ENCODE measurements at places on chromosomes 5 and 9.

DNA sequence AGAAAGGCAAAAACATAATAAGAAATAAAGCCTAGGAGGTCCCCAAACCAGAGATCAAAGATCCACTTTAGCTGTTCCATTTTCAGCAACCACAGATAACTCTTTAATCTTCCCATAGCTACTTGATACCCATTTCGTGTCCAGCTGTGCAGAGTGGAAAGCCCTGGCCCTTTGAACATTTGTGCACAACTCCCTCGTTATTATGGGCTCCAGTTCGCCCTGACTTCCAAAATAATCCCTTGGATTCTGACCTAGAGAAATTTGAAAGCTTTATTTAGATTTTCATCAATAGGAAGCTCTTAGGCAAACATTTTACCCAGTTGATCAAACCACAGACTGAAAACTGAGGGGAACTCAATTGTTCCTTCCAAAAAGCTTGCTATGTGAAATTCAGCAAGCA lies 4.8 kb downstream of the MYOT start:
- no peak for DNase-seq

GRCh38 chr9:15867334-15867733 lies 314.5 kb downstream of the CCDC171 start:
- DNase-seq, result no peak

DNA sequence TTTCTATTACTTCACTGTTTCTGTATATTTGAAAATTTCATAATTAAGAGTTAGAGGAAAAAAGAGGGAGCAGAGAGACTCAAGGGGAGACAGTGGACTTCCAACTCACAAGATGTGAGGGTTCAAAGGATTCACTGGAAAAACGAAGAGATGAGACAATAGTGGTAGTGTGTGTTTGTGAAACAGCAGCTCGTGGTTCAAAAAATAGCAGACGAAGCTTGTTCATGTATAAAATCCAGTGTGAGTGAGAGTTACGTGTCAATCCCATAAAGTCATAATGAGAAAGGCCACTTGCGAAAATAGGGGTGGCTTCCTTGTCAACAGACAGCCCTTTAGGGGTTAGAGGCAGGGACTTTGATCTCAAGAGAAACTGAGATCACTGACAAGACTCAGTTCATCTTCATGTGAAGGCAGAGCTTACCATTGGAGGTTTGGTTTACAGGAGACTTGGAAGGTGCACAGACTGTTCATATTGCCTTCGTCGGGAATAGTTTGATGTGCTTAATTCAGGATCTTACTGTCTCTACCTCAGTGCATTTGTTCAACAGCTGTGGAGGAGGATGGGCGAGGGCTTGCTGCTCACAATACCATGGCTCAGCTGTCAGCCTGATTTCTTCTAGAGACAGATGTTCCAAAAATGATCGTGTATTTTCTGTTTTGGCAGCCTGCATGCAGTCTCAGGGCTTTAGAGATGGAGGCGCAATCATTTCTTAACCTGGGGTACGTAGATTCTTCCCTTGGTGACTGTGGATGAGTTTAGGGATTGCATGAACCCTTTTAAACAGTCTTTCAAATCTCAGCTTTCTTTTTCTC lies 105.7 kb upstream of the KLF9 start:
- no peak for DNase-seq

GRCh38 chr5:171309276-171310211 lies 496 bp downstream of the TLX3 start:
- no peak for DNase-seq

- DNase-seq, result no peak
These were observed 456.5 kb upstream of the ZNF608 start for GRCh38 chr5:125202871-125203438.

GRCh38 chr5:172140120-172140519 lies 47.9 kb downstream of the STK10 start:
- no peak for DNase-seq

DNA sequence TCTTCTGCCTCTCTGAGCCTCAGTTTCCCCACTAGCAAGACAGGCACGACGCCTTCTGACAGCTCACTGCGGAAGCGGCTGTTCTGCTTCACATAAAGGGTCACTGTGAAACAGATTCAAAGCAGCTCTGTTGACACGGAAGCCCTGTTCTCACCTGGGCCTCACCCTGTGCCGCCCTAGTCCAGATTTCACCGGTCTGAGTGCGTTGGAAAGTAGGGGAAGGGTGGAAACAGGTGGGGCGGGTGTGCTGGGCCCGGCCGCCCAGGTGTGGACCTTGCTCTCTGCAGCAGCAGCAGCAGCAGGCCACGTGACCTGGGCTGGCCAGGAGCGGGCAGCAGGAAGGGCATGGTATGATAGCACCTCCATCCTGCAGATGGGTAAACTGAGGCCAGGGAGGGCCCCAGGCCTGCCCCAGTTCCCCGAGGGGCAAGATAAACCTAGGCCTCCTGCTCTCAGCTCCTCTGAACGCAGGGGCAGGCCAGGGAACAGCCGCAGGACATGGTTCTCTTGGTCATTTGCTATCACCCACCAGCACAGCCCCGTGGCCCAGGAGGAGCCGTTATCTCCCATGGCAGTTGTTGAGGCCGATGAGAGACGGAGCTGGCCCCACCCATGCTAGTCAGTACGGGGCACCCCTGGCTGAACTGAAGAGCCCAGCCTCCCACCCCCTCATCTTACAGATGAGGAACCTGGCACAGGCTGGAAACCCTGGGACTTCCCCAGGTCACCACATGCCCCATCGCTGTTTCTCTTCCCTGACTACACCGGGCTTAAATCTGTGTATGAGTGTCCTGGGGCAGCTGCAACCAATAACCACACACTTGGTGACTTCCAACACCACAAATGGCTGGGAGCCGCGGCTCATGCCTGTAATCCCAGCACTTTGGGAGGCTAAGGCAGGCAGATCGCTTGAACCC lies 12.1 kb downstream of the PTGES2 start:
- no peak for DNase-seq

DNA sequence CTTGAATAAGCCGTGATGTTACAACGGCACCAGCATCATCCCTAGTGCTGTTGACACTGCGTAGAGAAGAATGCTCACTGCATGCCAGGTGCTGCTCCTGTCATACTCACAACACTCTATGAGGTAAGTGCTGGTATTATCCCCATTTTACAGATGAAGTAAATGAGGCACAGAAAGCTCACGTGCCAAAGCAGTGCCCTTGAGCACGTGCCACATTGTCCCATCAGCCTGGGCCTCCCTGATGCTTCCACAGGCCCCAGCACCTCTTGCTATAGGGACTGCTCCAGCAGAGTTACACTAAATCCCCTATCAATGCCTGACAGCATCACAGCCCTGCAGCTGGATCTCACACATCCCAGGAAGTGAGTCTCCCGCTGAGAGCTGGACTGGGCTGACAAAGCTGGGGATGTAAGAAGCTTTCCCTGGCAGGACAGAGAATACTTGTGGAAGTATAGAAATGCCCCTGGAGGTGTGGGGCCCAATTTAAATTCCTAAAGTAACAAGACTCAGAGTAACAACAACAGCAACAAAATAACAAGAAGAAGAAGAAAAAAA lies 216.1 kb downstream of the FSTL4 start:
- no peak for DNase-seq

- DNase-seq, result no peak
These were observed 42.7 kb downstream of the SH3PXD2B start for GRCh38 chr5:172411484-172412072.

- no peak for DNase-seq
These were observed 114.3 kb upstream of the PCSK5 start for GRCh38 chr9:75775966-75776691.

DNA sequence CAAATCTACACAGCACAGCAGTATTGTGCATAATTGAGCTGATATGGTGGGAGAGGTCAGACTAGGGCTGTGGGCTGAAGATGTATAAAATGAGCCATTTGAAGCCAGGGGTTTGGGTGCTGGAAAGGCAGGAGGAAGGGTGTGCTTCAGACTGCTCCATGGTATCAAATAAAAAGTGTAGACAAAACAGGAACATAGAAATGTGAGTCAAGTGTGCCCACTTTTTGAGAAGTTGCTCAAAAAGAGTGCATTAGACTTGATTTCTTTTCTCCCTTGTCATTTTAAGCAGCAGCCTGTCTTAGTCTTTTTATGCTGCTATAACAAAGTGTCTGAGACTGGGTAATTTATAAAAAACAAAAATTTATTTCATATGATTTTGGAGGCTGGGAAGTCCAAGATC lies 55.8 kb upstream of the ZFAND5 start:
- DNase-seq, result no peak
